ENCODE measurements at places on chromosomes 7 and 10. TPM values are rescaled to one million over a fixed set of nuclear protein-coding genes. Genes with fewer than 3 reads are reported as not detected.

The NPTX2 gene
- polyA plus RNA-seq: 6.9 TPM

DNA sequence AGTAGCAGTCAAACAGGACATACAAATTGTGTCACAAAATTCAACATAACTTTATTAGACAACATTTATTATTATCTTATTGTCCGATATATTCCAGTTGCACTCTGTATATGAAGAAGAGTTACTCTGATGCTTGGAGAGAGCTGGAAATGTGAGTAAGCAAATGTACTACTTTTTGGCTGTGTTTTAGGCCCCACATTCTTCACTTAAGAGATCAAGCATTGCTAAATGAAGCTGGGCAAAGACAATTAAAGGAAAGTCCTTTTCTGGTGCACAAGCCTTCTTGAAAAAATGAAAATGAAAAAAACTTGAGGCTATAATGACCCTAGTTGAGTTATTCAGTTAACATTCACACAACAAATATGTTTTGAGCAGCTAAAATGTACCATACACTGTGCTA lies 26.1 kb downstream of the MYPN start:
- DNase-seq: no peak

The MALRD1 gene
- 1.4 TPM for polyA plus RNA-seq

GRCh38 chr7:157865351-157866165 lies 528.8 kb downstream of the DNAJB6 start:
- no peak for DNase-seq

DNA sequence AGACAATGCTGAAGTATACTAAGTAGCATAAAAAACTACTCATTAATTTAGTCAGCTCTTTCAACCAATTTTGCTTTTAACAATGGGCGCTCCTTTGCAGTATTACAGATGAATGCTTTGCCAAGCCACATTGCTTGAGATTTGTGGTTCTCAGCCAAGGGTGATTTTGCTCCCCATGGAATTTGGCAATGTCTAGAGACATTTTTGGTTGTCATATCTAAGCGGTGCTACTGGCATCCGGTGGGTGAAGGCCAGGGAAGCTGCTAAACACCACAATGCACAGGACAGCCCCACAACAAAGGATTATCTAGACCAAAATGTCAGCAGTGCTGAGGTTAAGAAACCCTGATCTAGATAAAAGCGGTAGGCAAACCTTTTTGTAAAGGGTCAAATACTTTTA lies 112.0 kb downstream of the UBE2H start:
- DNase-seq: no peak

DNA sequence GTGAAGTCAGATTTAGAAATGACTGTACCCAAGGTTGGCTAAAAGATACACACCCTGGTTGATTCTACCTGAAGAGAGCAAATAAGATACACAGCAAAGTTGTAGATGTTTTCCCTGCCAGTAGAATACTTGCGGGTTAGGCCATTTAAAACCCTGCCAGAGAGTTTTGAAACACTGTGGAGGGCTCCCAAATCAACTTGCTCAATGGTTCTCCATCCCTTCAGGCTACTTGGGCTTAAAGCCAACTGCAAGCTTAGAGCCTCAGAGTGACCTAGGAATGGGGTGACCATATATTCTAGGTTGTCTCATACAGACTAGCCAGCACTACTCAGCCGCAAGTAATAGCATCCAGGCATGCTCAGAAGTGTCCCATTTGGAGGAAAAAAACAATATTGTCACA lies 10.0 kb downstream of the CAV1 start:
- DNase-seq: no peak

The DLX6 gene
- polyA plus RNA-seq: not detected

- DNase-seq: no peak
Observed at GRCh38 chr10:128286762-128287500, 160.7 kb upstream of the MKI67 start.

DNA sequence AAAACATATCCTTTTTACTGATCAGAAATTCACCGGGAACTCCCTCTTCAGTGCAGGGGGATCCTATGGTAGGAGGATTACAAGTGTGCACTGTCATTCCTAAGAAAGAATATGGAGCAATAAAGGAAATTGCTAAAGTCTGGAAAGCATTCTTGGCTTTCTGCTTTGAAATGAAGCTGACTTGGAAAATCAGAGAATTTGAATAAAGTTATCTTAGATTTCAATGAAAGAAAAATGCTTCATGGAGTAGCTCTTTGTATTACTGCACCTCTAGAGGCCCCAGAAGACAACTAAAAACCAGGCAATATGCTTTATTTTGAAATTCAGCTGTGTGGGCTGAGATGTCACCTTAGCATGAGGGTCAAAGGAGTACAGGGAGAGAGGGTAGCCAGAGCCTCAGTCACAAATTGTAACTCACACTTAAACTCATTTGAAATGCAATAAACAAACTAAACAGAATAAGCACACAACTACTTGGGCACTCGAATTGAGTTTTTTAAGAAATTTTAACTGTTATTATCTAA lies 102.5 kb downstream of the IMMP2L start:
- no peak for DNase-seq

GRCh38 chr10:103550229-103550628 lies 56.7 kb downstream of the NEURL1 start:
- DNase-seq: no peak

GRCh38 chr7:87452279-87452678 lies 23.2 kb downstream of the ABCB4 start:
- no peak for DNase-seq

The ZNF775 gene
- 9.3 TPM for polyA plus RNA-seq

The DYDC2 gene
- polyA plus RNA-seq: not detected

DNA sequence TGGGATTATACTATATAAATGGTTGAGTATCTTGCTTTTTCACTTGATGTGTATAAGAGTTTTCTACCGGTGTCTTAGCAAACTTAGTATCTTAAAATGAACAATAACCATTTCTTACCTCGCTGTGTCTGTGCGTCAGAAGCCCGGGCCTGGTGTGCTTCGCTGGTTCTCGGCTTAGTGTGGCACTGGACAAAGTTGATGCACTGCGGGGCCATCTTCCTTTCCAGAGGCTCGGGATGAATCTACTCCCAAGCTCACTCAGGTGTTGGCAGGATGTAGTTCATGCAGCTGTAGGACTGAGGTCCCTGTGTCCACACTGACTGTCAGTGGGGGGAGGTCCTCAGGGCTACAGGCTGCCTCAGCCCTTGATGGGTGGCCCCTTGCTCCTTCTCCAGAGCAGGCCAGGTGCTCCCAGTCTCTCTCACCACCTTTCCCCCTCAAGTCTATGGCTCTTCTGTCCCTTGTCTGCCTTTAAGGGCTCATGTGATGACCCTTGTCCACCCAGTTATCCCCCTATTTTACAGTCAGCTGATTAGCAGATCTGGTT lies 227.8 kb downstream of the GLRX3 start:
- DNase-seq: no peak

The NAT16 gene
- not detected for polyA plus RNA-seq

DNA sequence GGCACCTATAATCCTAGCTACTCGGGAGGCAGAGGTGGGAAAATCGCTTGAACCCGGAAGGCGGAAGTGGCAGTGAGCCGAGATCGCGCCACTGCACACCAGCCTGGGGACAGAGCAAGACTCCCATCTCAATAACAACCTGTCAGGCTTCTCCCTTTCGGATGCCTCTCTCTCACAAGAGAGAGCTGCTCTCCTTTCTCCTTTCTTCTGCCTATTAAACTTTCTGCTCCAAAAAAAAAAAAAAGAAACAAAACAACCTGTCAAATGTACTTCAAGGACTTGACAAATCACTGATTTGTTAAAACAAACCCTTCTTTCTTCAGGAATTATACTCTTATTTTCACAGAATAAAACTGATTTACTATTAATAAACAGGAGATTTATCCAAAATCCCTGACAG lies 3.6 kb downstream of the PSAP start:
- no peak for DNase-seq

GRCh38 chr7:4667776-4668509 lies 14.2 kb upstream of the FOXK1 start:
- DNase-seq: no peak

DNA sequence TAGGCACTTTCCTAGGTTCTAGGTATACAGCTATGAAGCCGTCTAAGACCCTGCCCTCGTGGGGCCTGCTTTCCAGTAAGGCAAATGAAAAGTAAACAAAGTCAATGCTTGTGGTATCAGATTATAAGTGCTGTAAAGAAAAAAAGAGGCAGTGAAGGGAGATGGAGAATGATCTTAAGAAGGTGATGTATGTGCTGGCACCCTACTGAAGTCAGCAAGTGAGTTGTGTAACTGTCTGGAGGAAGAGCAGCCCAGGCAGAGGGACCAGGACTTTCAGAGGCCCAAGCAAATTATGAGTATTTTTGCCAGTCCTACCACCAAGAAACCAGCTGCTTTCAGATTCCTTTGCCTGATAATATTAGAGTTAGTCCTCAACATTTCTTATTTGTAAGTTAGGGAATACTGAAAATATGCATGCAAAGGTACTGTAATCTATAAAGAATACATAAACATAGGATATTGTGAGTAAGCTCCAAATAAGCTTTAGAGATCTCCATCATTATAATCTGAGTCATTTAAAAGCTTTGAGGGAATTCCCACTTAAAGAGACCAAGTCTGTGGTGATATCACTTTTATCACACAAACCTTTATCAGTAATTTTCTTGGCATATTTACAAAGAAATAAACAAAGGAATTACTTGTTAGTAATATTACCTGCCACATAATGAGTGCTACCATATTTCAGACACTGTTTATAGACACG lies 329.2 kb upstream of the LRGUK start:
- no peak for DNase-seq

The GRID1 gene
- polyA plus RNA-seq: 3.0 TPM

DNA sequence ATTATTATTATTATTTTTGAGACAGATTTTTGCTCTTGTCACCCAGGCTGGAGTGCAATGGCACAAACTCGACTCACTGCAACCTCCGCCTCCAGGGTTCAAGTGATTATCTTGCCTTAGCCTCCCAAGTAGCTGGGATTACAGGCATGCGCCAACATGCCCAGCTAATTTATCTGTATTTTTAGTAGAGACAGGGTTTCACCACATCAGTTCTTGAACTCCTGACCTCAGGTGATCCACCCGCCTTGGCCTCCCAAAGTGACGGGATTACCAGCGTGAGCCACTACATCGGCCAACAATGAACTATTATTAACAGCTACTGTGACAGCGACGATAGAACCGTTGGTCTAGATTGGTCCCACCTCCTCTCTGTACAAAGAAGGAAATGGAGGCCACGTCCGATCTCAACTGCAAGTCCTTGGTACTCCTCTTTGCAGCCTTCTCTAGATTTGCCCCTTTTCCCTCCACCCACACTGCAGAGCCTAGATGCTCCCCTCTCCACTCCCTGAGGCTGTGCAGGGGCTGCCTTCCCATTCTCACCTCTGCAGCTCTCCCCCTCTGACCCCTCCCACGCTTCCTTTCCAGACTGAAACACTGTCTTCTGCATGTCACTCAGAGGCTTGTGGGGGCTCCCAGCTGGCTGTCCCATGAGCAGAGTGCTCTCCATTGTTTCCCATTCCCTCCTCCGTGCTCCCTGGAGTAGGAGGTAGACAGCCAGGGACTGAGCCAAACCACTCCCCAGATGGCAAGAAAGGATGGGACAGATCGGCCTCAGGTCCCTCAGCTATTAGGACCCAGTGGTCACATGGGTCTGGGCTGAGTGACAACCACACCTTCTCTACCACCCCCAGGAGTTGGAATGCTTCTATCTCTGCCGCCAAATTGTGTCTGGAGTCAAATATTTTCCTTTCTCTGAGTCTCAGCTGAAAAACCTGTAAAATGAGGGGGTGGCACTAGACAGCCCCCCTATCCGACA lies 2.3 kb downstream of the LOXL4 start:
- DNase-seq: no peak

The PRKCQ gene
- polyA plus RNA-seq: 22.7 TPM

- DNase-seq: no peak
Observed at GRCh38 chr7:112036071-112036470, 170.1 kb downstream of the DOCK4 start.

- no peak for DNase-seq
Observed at GRCh38 chr10:96276831-96277230, 5.5 kb upstream of the BLNK start.

- DNase-seq: no peak
Observed at GRCh38 chr7:149544028-149544427, 46.4 kb upstream of the ZNF746 start.

- DNase-seq: no peak
Observed at GRCh38 chr10:125002423-125003145, 60.7 kb downstream of the ZRANB1 start.

DNA sequence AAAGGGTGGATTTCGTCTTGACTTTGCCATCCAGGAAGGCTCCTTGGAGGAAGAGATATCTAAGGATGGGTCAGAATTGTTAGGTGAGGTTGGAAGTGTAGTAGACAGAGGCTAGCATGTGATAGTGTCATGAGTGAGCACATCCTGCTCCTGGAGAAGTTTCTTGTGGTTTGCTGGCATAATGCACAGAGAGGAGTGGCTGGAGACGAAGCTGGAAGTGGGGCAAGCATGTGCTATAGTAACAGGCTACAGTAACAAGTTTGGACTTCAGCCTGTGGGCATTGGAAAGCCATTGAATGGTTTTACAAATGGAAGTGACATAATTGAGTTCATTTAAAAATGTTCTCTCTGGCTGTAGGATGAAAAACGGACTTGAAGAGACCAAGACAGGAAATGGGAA lies 175.6 kb upstream of the VWC2 start:
- DNase-seq: no peak

The INSYN2A gene
- 0.65 TPM for polyA plus RNA-seq

DNA sequence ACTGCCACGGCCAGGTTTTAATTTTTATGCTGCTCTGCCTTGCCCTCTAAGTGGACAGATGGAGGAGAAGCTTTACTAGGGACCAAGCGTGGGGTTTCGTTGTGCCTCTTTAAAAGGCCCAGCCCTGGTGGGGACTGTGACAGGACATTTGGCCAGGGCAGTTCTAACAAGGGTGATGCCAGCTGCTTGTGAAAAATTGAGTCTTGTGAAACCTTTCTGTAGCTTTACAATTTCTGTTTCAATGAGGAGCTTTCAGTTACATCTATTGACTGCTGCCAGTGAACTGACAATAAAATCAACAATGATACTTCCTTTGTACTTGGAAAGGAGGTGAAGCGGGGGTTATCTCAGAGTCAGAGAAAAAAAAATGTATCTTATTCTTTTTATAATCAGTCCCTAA lies 233.1 kb upstream of the CSTF2T start:
- DNase-seq: no peak

GRCh38 chr7:113764401-113765035 lies 154.3 kb downstream of the PPP1R3A start:
- no peak for DNase-seq

DNA sequence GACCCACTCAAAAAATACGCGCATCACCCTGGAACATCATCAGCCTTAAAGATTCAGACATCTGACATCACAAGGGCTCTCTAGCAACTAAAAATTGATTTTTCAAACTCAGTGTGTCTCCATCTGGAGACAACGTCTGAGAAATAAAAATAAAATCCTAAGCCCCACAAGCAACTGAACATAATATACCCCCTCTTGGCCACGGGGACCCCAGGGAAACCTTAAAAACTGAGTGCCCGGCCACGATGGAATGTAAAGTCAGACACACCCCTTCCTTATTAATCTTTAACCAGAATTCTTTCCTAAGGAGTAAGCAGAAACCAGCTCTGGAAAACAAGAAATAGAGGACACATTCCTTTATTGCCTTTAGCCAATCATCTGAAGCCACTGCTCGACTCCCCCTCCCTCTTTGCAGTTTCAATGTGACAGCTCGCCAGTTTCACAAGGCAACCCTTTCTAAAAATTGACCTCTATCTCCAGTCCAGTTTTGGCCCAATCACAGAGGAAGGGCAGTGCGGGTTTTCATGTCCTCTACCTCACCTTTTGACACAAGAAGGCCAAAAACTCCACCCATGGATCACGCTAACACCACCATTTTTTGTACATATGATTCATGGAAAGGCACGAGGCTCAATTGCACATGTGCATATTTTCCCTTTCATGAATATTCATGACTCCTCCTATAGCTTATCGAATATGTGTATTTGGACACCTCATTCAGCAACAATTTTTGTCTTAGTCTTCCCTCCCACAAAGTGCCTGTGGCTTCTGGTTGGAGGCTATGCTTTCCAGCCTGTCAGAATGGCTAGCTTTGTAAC lies 24.2 kb downstream of the IFIT3 start:
- no peak for DNase-seq

The CUBN gene
- 3.3 TPM for polyA plus RNA-seq
